ENCODE measurements at places on chromosomes 1 and 21. TPM values are rescaled to one million over a fixed set of nuclear protein-coding genes. Genes with fewer than 3 reads are reported as not detected.

C1orf53 gene
- 0.82 TPM for total RNA-seq

OR6K3 gene
- not detected for total RNA-seq

LCE3E gene
- total RNA-seq, result not detected

SLC44A5 gene
- 31.6 TPM for total RNA-seq

TMPRSS15 gene
- 0.18 TPM for total RNA-seq

PPFIA4 gene
- total RNA-seq, result 47.6 TPM

NBPF19 gene
- 20.5 TPM for total RNA-seq

GBP4 gene
- 0.91 TPM for total RNA-seq

C8A gene
- total RNA-seq, result not detected

METTL13 gene
- total RNA-seq, result 15.6 TPM

PROX1 gene
- 12.4 TPM for total RNA-seq

IL22RA1 gene
- total RNA-seq, result not detected

CAPN9 gene
- not detected for total RNA-seq

HCRTR1 gene
- 0.64 TPM for total RNA-seq

TMEM269 gene
- 0.64 TPM for total RNA-seq

CFAP107 gene
- 0.91 TPM for total RNA-seq

ANGPTL1 gene
- total RNA-seq, result 0.82 TPM

KCNA2 gene
- total RNA-seq, result 14.4 TPM

C1orf87 gene
- total RNA-seq, result not detected

PWP2 gene
- total RNA-seq, result 11.7 TPM

TMEM52 gene
- 0.82 TPM for total RNA-seq

TCP10L gene
- total RNA-seq, result 7.9 TPM

C4BPA gene
- not detected for total RNA-seq

FDPS gene
- total RNA-seq, result 65.8 TPM

EFCAB14 gene
- total RNA-seq, result 29.3 TPM

LRRIQ3 gene
- total RNA-seq, result 1.00 TPM

ZNF684 gene
- total RNA-seq, result 8.5 TPM

FAM177B gene
- total RNA-seq, result 0.18 TPM

PLCH2 gene
- total RNA-seq, result 13.3 TPM

SEMA6C gene
- 21.4 TPM for total RNA-seq

DCDC2B gene
- not detected for total RNA-seq

RGSL1 gene
- total RNA-seq, result not detected

MXRA8 gene
- total RNA-seq, result 18.2 TPM

WLS gene
- total RNA-seq, result 52.9 TPM

OR2T33 gene
- total RNA-seq, result 0.64 TPM

LCA5L gene
- total RNA-seq, result 0.18 TPM

PLEKHN1 gene
- total RNA-seq, result not detected

SLFNL1 gene
- total RNA-seq, result 3.4 TPM

ADGRB2 gene
- total RNA-seq, result 34.0 TPM

LYPD8 gene
- not detected for total RNA-seq

MEAF6 gene
- total RNA-seq, result 75.5 TPM

DNAH14 gene
- total RNA-seq, result 72.0 TPM

VASH2 gene
- 52.3 TPM for total RNA-seq

SPRR4 gene
- not detected for total RNA-seq

RSPO1 gene
- 1.6 TPM for total RNA-seq

SPRR5 gene
- total RNA-seq, result not detected

Measured in cerebellum (tissue), 4 donors.